ENCODE measurements at places on chromosomes 12 and 14.

- no peak for DNase-seq
Observed at GRCh38 chr12:127381043-127381668, 885.8 kb upstream of the TMEM132C start.

- DNase-seq = no peak
Observed at GRCh38 chr14:92993302-92993701, 70.4 kb downstream of the CHGA start.

DNA sequence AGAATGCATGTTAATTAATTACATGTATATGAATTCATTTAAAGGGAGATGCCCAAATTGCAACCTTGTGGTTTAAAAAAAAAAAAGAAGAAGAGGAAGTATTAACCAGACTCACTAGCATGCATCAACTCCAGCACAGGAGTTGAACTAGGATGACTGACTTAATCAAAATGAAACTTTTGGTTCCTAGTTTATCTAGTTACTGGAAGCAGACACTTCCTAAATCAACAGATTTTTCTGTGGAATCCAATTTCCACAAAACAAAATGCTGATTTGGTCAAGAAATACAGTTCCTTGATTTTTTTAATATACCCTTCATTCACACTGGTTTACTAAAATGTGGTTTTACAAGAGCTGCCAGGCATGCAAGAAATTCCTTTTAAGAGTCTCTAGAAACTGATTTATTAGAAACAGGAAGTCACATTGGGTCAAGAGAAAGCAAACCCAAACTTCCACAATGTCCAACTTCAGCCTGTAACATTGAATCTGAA is 41.6 kb downstream of the ITPR2 start:
- DNase-seq = no peak

DNA sequence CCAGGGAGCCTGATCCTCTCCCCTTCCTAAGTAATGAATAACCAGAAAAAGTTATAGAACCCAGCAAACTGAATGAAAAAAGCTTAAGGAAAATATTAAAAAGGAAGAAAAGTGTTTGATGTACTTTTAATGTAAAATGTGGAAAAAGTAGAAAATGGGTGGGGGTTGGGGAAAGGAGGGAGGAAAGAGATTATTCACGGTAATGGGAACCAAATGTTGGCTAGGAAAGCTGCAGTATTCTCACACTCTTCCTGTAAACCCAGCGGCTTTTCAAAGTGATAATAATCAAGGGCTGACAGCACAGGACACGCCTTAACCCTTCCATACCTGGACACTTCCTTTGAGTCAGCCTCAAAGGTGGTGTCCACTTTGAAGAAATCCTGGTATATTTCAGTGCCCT is 139.2 kb downstream of the TGFB3 start:
- DNase-seq = no peak

DNA sequence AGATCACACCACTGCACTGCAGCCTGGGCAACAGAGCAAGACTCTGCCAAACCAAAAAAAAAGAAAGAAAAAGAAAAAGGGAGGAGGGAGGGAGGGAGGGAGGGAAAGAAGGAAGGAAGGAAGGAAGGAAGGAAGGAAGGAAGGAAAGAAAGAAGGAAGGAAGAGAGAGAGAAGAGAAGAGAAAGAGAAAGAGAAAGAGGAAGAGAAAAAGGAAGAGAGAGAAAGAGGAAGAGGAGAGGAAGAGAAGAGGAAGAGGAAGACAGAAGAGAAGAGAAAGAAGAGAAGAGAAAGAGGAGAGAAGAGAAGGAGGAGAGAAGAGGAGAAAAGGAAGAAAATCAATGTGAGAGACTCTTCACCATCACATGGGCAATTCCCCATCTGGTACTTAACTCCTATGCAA is 57.6 kb upstream of the CRACR2A start:
- no peak for DNase-seq

DNA sequence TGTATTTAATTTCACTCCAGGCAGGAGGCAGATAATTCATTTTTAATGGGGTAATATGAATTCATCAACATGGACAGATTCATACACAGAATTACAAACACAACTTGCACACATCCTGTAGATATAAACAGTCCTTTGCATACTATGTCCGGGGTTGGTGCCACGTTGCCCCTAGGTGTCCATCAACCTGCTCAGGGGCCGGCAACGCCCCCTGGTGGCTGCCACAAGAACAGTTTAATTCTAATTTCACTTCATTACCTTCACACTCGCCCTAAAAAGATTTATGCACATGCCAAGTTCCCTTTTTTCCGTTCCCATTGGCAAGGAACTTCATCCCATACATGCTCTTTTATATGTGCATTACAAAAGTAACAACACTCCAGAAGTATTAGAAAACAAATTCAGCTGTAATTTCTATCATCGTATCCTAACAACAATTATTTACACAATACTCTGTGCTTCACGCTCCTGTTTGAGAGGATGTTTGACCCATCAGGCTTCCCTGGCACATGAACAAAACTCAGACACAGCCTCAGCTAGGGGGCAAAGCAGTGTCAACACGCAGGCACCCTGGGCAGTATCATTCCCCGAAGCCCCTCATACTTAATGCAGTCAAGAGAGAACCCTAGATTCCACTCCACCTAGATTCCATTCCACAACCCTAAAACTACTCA is 15.5 kb downstream of the MANSC1 start:
- peak; percentile 44 for DNase-seq

DNA sequence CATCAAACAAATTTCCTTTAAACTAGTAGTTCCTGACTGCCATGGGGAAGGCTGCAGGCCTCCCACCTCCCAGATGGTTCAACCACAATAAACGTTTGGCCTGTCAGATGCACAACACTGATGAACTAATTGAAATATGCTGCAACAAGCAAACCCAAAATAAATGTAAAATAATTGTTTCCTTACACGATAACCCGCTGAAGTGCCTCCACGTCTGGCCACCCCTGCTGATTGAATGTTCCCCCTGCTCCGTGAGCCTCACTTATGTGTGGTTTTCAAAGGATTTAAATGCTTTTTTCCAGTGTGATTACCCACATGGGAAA is 8.4 kb downstream of the PITPNM2 start:
- no peak for DNase-seq

DNA sequence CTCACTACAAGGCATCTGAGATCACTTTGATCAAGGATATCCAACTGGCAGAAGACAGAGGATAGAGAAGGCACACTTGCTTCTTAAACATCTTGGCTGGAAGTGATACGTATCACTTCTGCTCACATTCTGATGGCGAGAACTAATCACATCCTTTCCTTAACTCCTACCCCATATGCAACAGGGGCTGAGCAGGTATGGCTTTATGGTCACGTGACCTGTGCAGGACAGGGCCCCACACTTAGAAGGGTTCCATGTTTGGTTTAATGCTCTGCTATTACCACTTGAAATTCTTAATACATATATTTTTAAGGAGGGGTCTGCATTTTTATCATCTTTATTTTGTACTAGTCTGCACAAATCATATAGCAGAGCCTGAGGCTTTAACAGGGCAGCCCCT is 177.3 kb downstream of the SLC15A5 start:
- DNase-seq = no peak

GRCh38 chr14:95098984-95099599 is 58.2 kb downstream of the DICER1 start:
- peak; percentile 2 for DNase-seq

GRCh38 chr12:53696285-53696654 is 20.4 kb upstream of the ATP5MC2 start:
- no peak for DNase-seq

DNA sequence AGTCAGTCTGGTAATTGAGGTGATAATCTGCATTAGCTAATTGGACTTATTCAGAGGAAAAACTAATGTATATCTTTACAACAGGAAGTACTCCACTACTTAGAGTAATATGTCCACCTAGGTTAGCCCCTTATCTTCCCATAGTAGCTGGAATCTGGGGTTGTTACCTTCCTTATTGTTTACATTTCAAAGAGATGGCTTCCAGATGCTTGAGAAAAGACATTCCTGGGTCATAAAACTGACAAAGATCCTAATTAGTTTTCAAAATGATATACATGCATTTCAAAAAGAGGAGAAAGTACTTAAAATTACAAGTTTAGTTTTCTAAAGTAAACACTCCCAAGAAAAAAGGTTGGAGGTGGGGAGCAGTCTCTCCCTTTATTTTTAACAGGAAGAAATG is 78.1 kb downstream of the RPL10L start:
- no peak for DNase-seq

DNA sequence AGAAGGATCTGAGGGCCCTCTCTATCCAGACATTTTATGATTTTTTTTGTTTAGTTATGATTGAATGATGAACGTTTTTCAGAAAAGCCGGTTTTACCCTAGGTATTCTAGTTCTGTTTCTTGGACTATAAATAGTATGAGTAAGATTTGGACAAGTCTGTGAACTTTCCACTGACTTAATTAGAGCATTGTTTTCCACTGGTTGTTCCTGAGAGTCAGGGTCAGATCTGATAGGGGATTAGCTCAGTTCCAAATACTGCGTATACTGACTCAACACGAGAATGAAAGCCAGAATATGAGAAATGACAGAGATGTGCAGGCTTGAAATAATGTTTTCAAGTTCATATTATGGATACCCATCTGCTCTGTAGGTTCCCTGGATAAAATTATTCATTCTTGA is 361.6 kb downstream of the AEBP2 start:
- no peak for DNase-seq

DNA sequence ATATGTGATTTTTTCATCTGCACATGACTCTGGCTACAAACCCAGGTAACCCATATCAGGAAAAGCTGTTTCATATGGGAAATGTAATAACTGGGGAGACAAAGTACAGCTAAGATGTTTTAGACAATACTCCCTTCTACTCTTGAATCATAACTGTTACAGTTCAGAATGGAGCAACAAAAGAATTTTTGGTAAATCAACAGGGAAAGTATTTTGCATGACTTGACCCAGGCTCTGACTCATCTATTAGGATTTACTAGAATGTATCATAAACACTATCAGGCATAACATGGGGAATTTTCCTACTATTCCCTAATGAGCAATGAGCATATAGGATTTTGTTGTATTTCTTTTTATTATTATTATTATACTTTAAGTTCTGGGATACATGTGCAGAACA is 553.0 kb downstream of the SLC16A7 start:
- DNase-seq = no peak

DNA sequence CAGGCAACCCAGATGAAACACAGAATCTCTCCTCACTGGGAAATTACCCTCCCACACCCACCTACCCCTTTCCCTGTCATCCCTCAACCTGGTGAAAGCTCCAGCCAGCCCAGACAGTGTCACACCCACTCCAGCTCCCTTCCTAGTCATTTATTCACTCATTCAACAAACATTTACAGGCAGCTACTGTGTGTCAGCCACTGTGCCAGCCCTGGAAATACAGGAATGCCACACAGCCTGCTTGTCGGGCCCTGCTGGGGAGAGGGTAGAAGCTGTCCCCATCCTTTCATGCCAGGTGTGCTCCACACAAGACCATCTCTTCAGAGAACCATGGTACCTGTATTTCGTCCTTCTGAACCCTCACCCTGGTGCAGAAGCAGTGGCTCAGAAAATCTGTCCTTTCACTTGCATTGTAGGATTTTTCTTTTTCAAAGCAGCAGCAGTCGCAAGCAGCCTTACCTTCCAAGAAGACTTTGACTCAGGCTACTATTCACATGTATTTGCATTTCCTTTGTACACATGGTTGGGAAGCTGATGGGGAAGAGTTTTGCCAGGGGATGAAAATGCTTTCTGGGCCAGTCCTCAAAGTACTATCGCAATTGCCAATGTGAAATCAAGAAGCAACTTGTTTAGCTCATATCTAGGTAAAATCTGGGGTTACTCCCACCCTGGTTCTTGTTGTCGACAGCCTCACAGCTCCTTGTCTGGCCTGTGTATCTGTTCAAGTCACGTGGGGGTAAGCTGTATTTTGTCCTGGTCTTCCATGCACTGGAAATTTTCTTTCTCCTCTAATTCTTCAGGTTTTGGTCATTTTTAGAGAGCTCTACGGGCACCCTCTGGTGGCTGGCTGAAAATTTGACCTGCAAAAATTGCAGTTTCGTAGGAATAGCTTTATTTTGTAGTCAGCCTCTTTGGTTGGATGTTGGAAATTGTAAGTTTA is 147.4 kb upstream of the EGLN3 start:
- no peak for DNase-seq

- no peak for DNase-seq
Observed at GRCh38 chr12:123741937-123742572, 20.0 kb upstream of the DNAH10 start.

DNA sequence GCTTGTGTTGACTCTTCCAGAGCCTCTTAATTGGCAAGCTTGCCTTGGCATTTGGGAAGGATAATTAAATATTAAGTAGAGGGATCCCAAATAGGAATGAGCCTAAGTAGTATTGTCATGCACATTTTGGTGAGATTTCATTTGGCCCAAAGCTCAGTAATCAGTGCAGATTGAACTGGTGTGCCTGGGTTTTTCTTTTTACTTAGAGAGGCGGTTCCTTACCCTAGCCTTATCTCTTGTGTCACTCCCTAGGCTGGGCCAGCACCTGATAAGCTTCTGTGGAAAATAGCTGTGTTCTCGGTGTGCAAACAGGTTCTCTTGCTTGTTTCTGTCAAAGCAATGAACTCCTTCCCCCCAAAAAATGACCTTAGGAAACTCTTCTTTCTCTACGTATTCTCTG is 9.3 kb upstream of the B4GALNT3 start:
- DNase-seq = no peak

GRCh38 chr12:42696406-42697149 is 107.0 kb upstream of the PRICKLE1 start:
- no peak for DNase-seq

DNA sequence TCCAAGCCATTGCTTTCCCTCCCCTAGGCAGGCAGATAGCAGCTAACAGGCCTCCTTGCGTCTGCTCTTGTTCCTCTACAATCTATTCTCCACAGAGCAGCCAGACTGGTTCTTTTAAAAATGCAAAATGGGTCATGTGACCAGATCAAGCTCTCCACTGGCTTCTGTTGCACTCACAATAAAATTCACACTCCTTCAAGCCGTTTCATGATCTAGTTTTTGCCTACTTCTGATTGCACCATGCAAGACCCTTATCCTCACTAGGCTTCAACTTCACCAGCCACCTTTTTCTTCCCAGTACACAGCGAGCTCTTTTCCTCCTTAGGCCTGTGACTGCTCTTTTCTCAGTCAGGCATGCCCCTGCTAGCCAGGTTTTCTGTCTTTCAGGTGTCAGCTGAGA is 6.1 kb upstream of the KRAS start:
- no peak for DNase-seq

DNA sequence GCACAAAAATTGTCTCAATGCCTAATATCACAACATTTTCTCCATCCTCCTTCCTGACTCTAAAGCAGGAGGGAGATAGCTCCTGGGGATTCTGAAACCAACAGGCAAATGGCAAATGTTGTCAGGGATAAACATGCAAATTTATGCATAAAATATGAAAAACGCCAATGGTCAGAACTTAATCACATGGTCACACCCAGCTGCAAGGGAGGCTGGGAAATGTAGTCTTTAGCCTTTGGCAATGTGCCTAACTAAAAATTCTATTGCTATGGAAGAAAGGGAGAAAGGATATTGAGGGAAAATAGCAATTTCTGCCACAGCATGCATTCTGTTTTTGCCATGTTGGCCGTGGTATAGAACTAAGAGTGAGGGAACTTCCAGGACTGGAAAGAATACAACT is 11.7 kb upstream of the OASL start:
- DNase-seq = no peak

DNA sequence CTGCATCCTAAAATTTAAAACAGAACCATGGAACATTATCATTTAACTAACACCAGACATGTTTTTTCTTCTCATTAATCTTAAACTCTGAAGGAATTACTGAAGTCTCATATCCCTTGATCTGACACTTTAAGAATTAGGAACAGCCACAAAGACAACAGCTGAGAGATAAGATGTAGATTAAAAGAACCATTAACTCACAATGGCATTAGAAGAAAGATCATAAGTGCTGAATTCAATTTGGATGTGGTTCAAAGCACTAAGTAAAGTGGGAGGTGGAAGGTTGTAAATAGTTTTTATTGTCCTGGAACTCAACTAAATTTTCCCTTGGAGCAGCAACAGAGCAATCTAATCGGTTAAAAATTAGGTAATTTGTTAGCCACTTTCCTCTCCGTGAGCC is 199.0 kb upstream of the ATP2B1 start:
- DNase-seq = no peak

Data from activated CD4-positive, alpha-beta T cell treated with anti-CD3 and anti-CD28 coated beads, Interleukin-2, amount 50 U/mL, for 4 hours (primary cell).